Cortex of kidney (tissue), 1 donor: ENCODE measurements at places on chromosomes 1 and 21.

DNA sequence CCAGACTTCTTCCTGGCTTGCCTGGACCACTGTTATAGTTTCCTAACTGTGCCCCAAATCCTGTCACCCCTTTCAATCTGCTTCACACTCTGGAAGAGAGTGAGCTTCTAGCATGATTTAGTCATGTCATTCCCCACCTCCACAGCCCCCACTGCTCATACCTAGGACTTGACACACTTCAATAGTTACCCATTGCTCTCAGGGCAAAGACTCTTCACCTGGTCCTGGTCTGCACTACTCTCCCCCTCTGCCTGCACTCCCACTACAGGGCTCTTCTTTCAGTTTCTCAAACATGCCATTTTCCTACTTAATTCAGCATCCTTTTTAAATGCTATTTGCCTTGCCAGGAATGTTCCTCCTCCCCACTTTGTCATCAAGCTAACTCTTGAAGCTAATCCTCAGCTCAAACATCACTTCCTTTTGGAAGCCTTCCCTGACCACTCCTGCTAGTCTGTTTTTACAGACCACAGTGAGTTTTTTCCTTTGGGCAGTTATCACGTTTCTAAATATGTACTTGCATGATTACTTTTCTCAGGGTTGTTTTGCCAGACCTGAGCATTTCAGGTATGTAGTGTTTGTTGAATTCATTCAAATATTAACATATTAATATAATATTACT lies 24.7 kb downstream of the CYP2J2 start:
- no peak for DNase-seq

DNA sequence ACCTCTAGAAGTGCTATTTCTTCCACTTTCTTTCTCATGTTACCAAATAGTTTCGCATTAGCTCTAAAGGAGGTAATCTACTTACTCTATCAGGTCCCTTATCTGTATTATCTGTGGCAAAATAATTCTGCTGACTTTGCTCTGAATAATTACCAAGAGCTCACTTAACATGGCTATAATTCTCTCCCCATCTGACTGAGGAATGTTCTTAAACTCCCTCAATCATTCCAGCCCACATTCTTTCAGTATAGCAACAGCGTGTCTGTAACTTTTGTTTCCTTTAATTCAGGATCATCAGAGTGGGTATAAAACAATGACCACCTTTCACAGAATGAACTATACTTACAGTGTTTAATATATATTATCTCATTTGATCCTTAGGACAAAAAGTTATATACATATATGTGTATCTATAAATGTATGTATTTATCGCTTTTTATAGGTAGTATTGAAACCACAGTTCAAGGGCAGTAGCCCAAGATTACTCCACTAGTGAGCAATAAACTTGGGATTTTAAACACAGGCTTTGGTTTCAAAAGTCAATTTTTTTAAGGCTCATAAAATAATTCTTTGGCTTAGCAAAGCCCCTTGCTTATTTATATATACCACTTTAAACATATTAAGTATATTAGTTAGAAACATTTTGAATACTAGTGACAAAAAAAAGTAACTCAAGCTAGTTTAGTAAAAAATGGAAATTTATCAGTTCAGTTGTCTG lies 36.1 kb upstream of the ST6GALNAC3 start:
- no peak for DNase-seq

DNA sequence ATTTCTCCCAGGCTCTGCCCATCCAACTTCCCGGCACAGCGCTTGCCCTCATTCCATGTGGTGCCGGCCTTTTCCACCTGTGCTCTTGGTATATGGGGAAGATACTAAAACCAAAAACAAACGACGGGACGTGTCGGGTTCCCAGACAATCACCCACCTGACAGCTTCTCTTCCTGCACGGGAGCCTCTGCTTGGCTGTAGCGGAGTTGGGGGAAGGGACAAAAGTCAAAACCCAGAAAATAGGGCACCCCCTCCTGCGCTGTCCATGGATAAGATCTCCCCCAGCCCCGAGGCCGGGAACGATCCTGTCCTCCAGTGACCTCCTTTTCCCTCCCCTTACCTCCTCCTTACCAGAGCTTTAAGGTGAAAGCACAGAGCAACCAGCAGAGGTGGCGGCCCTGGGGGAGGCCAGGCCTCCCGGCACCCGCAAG lies 640 bp downstream of the JTB start:
- no peak for DNase-seq

- no peak for DNase-seq
Measured at GRCh38 chr1:115277276-115277675, 60.8 kb downstream of the NGF start.

- no peak for DNase-seq
Measured at GRCh38 chr1:244383278-244383884, 68.3 kb downstream of the ADSS2 start.

DNA sequence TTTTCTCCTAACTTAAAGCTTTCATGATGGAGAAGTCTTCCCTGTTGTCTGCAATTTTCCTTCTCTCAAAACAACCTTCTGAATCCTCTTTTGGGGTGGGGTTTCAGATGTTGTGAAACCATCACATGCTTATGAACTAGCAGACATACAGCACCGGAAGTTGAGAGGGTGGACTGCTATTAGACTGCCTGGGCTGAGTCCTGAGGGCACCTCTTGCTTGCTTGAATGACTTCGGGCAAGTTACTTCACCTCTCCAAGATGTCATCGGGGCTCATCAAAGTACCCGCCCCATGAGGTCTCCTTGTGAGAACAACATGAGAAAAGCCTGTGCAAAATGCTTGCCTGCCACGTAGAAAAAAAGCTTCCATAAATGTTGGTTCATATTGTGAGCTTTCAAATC lies 89.6 kb downstream of the CCDC185 start:
- no peak for DNase-seq

DNA sequence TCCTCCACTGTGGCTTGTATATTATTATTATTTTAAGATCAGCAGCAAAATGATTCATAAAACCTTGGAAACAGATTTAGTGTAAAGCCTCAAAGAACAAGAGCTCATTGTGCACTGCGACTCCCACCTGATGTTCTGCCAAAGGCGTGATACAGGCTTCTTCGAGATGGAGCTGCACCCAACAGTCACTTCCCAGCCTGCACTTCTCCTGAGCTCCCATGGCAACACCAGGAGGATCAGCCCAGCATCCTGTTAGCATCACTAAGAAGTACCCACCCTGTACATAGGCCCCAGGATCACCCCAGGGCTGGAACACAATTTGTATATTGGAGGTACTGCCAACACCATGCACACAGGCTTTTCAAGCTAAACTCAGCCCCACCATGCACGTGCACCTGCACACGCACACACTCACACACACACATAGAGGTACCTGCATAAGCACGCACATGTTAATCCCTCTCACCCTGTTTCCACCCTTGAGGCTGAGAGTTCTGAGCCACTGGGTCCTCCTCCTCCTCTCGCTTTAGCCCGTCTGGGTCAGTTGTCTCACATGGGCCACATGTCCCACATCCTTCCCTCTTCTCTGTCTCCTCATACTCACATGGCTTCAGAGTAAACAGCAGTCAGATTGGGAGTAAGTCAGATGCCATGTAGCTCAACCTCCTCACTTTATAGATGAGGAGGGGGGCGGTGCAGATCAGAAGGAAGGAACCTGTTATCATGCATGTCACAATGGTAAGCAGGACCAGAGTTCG lies 281.9 kb upstream of the POU3F1 start:
- DNase-seq = no peak

DNA sequence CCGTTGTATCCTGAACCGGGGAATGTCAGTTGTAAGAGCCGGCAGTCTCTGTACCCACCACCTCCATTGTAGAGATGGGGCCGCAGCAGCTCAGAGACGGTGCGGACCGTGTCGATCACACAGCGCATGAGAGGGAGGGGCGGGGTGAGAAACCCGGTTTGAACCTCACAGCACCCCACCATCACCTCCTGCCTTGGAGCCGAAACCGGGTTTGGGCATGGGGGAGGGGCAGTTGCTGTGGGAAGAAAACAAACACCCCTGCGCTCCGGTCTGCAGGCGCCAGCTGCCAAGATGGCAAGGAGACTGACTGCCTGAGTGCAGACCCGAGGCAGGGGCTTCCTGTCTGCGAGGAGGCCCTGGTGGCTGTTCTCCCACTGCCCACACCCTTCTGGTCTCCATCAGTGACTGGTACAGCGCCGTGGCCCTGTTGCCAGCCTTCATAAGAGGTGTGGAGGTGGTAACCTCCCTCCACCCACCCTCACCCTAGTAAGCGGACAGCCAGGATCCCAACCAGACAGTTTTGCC lies 69.2 kb upstream of the SSBP3 start:
- DNase-seq = no peak
